ENCODE measurements at places on chromosomes 6 and 20. TPM values are rescaled to one million over a fixed set of nuclear protein-coding genes. Genes with fewer than 3 reads are reported as not detected.

Gene TENT5A
- total RNA-seq = 15.2 TPM

Gene CST7
- 11.5 TPM for total RNA-seq

Gene BNIP5
- not detected for total RNA-seq

Gene PRKN
- 10.1 TPM for total RNA-seq

Gene HLA-DQB1
- total RNA-seq = 21.5 TPM

Gene COL12A1
- total RNA-seq = 376 TPM

Gene FAM209B
- total RNA-seq = 0.51 TPM

Gene WFDC12
- total RNA-seq = not detected

Gene ENPP3
- total RNA-seq = 0.48 TPM

Gene RFX6
- not detected for total RNA-seq

Gene PACRG
- not detected for total RNA-seq

DNA sequence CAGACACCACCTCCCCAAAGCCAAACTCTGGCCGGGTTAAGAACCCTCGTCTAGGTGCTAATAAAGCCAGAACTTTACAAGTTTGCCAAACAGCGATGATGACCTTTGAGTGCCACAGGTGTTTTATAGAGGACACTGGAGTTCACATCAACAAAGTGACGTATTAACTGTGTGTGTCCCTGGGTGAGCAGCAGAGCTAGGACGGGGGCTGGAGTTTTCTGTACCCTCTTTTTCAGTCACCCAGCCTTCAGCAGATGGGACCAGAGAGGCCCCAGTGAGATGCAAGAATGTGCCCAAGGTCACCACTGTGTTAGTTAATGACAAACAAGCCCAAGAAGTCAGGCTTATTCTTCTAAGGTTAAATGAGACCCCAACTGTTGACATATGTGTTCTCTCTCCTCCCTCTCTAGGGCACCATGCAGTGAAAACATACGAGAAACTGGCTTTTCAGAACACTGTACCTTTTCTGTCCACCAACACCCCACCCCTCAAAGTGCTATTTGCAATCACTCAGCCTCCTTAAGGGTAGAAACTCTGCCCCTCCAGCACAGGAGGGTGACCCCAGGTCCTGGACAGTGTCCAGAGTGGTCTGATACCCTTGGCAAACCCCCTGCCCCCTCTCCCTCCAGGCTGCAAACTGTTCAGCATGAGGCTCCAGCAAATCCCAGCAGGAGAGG lies 5.2 kb downstream of the SDC4 start:
- no peak for DNase-seq

DNA sequence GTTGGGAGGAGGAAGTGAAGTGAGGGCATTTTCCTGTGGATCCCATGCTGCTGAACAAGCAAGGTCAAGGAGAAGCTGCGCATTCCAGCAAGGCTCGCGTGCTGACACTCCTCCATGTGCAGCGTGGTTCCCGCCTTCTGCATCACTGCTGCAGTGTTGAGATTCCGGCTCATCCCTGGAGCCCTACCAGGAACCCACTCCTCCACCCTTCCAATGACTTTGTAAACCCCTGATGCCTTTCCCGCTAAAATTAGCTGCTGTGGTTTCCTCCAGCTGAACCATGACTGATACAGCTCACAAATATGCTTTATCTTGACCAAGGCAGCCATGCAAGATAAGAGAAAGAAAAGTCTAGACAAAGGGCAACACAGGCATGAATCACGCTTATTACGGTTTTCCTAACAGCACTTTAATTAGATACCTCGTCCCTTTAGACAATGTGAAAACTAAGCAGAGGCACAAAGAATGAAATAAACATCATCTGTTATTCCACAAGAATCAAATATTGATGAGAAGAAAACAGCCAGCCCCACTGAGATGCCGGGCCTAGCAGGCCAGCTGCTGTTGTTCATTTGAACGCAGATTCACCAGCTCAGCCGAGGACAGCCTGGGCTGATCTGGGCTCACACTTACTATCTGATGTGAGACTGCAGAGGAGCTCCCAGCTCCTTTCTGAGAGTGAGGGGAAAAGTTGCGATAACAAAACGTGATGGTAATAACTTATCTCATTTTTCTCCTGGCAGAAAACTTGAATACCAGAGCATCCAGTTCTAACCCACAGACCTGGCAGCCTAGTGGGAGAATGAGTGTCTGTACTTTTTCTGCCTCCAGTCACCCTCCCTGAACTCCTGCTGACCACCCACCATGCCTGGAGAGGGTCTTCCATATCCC lies 14.2 kb upstream of the BNIP5 start:
- no peak for DNase-seq

DNA sequence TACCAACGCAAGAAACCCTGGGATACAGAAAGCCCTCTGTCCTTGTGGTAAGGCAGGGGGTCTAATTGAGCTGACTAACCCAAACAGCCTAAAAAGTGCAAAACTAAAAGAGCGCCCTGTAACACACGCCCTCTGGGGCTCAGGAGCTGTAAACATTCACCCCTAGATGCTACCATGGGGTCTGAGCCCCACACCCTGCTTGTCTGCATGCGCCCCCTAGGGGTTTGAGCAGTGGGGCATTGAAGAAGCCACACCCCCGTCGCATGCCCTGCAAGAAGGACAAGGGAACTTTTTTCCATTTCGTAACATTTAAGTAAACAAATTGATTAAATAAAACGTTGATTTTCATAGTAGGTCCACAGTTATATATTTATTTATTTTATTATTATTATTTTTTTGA lies 616.9 kb upstream of the MAN1A1 start:
- no peak for DNase-seq

DNA sequence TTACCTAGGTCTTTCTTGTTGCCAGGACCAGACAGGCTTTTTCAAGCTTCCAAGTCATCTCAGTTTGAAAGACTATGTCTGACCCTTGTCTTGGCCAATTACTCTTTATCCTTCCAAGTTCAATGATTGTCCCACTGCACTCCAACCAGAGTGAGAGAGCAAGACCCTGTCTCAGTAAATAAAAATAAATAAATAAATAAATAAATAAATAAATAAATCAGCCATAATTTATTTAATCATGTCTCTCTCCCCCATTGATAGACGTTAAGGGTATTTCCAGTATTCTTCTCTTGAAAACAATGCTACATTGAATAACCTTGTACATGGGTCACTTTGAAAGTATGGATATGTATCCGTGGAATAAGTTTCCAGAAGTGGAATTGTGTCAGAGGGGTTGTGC lies 83.2 kb downstream of the PTPRA start:
- no peak for DNase-seq

DNA sequence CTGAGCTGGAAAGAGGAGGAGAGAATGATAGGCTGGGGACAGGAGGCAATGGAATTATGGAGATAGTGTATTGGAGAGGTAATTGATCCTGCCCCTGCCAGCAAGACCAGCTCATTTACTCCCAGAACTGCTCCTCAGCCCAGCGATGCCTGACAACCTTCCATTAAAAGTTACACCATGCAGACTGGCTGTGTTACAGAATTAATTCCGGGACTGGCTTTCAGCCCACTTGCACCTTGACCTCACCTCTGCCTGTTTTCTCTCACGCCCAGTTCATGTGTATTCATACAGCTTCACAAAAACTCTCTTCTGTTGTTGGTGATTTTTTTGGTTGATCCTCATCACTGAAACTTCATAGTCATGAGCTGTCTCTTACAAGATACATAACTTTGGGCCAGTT lies 207.3 kb downstream of the PLCB1 start:
- DNase-seq = no peak

- no peak for DNase-seq
These were observed 231.4 kb downstream of the PHACTR1 start for GRCh38 chr6:12947967-12948366.

DNA sequence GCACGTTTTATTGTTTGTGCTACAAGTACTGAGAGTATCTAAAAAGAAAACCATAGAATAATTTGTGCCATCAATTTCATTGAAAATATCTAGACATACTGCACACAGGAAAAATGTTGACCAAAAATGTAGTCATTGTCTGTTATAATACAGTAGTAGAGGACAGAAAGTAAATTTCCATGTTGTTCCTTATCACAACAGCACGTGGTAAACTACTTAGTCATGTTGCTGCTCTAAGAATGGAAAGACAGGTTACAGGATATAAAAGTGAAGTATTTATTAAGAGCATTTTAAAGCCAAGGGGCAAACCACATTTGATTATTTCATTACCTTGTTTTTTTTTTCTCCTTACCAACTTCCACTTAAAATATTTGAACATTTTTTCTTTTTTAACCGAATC lies 89.0 kb upstream of the CEP85L start:
- no peak for DNase-seq

GRCh38 chr6:113627480-113627879 lies 229.7 kb upstream of the MARCKS start:
- no peak for DNase-seq

DNA sequence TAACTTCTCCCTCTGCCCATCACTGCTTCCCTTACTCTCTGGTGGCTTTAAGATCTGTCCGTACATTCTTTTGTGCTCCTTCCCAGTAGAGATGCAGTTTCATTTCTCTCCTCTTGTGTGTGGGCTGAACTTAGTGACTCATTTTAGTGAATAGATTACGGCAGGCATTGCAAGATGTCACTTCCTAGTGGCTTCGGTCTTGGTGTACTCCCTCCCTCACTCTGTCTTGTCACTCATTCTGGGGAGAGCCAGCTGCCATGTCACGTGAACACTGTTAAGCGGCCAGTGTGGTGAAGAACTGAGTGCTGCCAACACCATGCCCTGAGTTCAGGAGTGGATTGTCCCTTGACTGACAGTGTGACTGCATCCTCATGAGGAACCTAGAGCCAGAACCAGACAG lies 115.9 kb downstream of the OTOR start:
- DNase-seq = no peak

GRCh38 chr6:117188627-117189201 lies 76.6 kb upstream of the VGLL2 start:
- DNase-seq = no peak

DNA sequence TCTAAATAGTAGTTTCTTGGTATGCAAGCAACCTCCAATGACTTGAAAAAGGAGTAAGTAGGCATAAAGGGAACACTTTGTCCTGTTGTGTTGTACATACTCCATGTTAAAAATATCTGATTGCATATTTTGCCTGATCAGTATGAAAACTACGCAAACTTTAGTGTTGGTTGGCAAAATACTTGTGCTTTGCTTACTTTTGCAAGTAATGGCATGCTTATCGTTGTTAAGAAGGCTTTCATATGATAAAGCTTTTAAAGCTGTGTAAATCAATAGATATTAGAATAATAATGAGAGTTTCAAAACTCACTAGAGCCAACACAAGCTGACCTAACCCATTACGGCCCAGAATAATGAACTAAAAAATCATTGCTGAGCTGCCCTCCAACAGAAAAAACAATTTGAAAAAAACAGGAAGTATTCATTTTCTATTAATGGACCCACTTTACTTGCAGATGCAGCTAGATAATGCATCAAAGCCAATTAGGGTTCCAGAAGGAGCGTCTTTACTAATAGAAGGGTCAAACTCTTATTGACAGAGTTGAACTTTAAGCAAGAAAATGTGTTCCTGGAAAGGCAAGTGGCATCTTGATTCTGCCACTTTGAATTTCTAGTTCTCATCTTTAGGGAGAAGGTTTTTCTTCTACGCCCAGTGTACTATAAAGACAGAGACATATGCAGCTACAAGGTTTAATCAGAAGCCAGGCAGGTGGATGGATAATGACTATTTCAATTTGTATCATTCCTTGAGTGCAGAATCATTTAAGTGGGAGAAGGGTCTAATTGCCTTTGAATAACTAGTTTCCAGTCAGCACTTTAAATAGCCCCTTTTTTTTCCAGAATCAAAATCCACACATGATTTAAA lies 82.2 kb downstream of the SNAP25 start:
- no peak for DNase-seq

GRCh38 chr6:1503811-1504210 lies 105.9 kb upstream of the FOXC1 start:
- no peak for DNase-seq

GRCh38 chr6:112281821-112282615 lies 27.7 kb upstream of the LAMA4 start:
- DNase-seq = no peak

DNA sequence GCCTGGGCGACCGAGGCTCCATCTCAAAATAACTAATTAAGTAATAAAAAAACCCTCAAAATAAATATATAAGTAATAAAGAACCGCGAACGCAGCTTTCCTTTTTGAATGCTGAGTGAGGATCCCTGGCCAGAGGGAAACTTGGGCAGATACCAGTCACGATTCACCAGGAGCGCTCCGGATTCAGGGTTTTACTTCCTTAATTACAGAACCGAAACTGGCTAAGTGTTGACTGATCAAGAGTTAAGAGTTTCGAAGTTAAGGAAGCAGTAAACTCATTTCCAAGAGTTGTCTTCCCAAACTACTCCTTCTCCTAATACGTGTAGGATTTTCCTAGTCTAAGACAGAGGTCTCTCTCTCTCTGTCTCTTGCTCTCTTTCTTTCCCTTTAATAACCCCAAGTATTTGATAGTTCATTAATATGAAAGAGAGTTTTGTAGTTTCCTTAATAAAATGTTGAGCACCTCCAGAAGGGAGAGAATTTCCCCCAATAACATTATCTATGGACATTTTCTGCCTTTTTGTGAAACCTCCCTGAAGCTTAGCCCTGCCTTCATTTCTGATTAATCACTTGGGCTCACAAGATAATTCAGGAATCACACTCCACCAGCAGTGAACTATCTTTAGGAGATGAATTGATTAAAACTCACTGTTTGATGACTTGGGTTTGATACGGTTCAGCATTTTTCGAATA lies 61.4 kb upstream of the ZNF217 start:
- no peak for DNase-seq

DNA sequence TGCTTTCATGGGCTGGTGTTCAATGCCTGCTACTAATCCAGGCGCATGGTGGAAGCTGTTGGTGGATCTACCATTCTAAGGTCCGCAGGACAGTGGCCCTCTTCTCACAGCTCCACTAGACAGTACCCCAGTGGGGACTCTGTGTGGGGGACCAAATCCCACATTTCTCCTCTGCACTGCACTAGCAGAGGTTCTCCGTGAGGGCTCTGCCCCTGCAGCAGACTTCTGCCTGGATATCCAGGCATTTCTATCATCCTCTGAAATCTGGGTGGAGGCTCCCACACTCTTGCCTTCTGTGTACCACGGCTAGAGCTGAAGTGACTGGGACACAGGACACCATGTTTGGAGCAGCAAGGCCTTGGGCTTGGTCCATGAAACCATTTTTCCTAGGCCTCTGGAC lies 134.1 kb upstream of the C6orf118 start:
- DNase-seq = no peak

- DNase-seq = no peak
These were observed 72.2 kb downstream of the UST start for GRCh38 chr6:148818939-148819575.

DNA sequence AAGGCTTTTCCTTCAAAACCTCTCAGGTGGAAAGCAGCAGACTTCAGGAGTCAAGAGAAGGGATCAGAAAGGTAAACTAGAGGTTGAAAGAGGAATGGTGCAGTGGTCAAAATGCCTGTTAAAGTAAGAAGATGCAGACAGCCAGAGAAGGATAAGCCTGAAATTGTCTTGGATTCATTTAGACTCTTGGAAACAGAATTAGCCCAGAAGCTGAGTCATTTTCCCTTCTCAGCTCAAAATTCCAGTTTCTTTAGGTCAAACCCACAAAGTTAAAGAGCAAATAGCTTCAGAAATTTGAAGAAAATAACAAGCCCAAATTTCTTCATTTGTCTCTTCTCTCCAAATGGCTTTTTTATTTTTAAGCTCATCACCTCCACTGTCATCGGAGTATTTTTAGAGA lies 73.9 kb downstream of the DHX35 start:
- DNase-seq = no peak

Data from mesenteric fat pad (tissue), 1 donor.